Epithelial cell of proximal tubule (primary cell): ENCODE measurements at places on chromosomes 11 and 22.

- no peak for DNase-seq
Observed at GRCh38 chr11:36976741-36977140, 378.7 kb upstream of the RAG2 start.

DNA sequence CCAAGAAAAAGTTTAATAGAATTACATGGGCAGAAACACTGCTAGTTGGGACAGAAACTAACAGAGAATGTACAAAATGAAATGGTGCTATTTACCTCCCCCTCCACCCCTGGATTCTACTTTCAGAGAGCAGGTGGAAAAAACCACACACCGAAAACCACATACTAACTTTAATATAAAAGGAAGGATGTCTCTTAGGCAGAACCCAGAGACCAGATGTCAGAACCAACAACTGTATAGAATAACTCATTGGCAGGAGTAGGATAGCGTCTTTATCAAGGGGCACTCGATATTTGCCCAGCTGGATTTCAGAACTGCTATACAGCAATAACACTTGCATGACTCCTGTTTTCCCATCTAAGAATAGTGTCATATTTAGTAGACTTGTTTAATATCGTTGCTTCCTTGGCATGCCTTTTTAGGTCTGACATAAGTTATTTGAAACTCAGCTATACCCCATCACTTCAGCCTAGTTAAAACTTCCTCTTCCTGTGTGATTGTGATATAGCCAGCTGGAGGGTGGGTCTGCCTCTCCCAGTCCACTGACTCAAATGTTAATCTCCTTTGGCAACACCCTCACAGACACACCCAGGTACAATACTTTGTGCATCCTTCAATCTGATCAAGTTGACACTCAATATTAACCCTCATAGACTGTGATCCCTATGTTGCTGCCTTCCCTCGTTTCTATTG, 1.2 kb downstream of the SLC22A25 start:
- no peak for DNase-seq

DNA sequence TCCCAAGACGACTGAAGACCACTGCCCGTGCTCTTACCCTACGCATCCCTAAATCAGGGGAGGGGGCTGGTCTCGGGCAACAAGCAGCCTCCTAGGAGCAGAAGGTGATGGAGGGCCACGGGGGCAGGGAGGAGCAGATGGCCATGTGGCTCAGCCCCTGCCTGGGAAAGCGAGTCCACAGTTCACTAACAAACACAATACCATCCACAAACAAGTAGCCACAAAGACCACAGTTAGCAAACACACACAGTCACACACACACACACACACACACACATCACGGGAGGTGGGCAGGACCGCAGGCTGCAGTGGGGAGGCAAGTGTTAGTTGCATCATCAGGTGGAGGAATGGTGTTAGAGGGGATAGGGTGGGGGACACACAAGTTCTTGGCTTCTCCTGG, 13.2 kb upstream of the FXYD2 start:
- no peak for DNase-seq

GRCh38 chr11:122720107-122720881, 64.8 kb downstream of the UBASH3B start:
- no peak for DNase-seq

DNA sequence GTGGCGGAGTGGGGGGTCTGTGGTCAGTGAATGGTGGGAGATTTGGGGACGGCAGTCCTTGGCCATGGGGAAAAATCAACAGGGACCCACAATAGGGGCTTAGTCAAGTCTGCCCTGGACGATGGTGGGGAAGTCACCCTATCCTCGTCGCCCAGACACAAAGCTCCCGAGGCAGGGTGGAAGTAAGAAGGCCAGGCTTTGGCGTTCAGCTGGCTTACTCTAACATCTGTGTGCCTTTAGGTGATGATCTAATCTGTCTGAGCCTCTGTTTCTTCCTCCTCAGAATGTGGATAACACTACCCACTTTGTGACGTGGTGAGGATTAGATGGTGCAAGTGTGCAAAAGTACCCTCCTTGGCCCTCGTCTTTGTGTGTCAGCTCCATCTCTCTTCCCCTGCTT, 192.2 kb downstream of the ST3GAL4 start:
- DNase-seq = no peak

- peak; percentile 60 for DNase-seq
Observed at GRCh38 chr11:130318031-130318673, 3.4 kb upstream of the ZBTB44 start.

GRCh38 chr11:83157594-83158356, 844 bp downstream of the PCF11 start:
- no peak for DNase-seq

GRCh38 chr11:74185695-74186094, 14.6 kb downstream of the PPME1 start:
- DNase-seq = no peak

DNA sequence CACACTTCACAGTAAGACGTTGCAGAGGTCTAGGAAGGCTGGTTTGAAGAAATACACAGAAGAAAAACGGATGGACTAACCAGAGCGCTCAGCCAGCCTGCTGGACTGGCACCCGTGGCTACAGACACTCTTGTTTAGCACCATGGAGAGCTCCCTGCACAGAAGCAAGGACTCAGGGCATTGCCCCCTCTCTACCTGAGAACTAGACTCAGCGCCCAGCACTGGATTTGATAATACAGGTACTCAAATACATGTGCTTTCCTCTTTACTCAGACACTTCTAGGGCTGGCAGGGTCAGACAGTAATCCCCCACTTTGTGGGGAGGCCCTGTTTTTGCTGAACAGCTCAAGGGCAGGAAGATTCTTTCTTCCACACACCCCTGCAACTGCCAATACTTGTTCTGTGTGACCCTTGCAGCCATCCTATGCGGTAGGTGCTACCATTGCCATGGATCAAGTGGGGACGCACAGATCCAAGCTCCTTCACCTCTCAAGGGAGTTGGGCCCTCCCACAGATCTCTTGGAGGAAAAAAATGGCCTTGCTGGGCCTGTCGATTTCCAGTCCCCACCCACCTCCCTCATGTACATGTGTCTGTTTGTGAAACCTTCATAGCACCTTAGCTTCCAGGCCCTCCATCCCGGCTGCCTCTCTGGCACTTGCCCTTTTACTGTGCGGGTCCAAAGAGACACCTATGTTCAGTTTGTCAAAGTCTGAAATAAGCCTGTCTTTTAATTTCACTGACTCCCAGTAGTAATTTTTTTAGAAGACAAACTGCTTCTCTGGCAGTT, 5.1 kb upstream of the P2RX6 start:
- no peak for DNase-seq

DNA sequence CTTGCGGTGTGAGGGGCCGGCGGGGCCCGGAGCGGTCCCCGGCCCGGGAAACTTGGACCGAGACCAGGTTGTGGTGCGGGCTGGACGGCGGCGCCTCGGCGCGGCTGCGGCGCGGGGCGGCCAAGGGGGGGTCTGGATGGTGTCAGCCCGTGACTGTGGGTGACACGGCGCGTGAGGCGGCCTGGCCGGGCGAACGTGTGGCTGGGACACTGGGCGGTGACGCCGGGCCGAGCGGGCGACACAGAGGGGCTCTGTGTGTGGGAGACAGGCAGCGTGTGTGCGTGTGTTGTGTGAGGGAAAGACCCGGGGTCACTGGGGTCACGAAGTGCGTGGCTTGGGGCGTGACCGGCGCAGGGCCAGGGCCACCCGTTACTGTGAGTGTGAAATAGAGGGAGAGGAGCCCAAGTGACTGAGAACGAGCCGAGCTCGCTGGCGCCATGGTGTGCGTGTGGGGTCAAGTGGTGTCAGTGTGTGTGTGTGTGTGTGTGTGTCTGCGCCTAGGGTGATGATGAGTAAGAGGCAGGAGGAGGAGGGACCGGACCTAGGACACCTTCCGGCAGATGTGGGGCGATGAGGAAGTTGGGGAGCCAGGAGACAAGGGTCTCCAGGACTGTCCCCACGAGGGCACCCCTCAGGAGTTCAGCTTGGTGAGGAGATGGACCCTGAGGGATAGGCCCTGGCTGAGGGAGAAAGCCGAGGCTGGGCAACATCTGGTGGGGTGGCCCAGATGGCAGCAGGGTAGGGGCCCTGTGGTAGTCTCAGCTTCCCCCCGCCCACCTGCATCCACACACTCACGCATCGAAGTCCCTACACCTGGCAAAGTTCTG, 817 bp downstream of the RELT start:
- DNase-seq = peak; percentile 20

DNA sequence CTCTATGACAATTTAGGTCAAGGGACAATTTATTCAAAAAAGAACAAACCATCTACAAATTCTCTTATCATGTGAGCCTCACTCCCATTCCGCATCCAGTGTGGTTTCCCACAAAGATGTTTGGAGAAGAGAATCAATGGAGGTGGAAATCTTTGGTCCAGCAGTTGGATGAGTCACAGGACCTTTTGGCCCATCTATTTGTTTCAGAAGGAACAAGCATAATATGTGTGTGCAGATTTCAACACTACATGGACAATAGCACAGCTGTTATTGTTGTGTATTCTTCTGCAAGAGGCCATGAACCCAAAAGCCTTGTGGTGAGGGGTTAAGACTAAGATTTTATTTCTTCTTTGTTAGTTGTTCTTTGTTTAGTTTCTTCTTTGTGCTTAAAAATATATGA, 61.6 kb downstream of the OR10A6 start:
- DNase-seq = no peak

DNA sequence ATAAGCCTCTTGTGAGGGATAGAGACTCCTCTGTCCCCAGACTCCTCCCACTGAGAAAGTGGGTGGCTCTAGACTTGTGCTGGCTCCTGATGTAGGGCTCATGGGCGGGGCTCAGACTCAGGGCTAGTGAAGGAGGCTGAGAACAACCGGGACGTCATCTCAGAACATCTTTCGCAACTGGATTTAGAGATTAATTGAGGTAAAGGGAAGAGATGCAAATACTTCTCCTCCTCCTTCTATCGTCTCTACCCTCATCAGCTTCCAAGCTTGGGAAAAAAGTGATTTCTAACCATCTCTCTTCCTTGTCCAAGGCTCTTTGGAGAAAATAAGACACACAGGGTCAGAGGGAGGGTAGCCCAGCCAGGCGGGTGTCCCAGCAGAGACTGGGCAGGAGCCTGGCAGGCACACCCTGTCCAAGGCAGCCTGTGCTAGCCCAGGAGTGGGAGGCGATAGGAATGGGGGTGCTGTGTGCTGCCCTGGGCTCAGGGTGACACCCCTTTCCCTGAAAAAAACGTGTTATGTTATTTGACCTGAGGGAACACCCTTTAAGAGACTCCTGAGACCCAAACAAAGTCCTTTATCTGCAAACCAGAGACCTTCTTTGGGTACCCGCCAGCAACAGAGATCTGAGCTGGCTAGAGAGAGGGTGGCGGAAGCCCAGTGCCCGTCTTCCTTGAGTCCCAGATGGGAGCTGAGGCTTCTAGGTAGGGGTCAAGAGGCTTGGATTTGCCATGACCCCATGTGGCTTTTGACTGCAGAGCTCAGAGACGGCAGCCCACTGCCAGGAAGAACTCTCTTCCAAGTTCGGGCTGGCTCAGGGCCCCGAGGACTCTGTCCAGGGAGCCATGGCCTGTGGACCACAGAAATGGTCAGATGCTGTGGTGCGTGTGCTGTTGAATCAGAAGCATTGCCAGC, 160.9 kb downstream of the ADAMTS15 start:
- DNase-seq = no peak

GRCh38 chr11:130831976-130832375, 84.3 kb downstream of the SNX19 start:
- DNase-seq = no peak
